ENCODE measurements at places on chromosomes 6 and 20.
A peak's percentile ranks its signal among the peaks of the same experiment; 100 is the strongest.

- DNase-seq: no peak
These were observed 148.0 kb downstream of the TMEM200A start for GRCh38 chr6:130513770-130514169.

DNA sequence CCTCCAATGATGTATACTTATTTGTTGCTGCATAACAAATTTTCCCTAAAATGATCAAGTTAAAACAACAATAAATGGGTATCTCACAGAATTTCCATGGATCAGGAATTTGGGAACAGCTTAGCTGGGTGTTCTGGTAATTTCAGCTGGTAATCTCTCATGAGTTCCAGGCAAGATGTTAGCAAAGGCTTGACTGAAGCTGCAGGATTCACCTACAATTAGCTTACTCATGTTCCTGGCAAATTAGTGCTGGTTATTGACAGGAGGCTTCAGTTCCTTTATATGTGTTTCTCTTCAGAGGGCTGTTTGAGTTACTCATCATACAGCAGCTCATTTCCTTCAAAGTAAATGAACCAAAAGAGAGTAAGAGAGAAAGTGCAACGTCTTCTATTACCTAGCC is 506.3 kb upstream of the IMPG1 start:
- no peak for DNase-seq

DNA sequence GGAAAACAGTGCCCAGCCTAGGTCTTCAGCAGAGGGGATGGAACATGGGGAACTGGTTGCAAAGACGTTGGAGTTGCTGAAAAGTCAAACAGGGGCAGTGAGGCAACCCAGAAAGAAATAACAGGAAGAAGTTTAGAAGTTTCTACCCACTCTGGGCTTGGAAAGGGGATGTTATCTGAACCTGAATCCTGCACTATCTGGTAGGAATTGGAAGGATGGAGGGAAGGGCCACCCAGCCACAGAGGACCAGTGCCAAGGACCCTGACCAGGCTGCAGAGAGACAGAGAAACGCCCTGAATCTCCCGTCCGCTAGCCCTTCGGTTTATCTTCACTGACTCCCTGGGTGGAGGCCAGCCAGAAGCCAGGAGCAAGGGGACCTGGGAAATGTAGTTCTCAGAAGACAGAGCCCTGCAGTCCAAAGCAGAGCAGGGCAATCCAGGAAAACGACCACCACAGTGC is 217.3 kb upstream of the RREB1 start:
- no peak for DNase-seq

- DNase-seq: no peak
These were observed 10.8 kb downstream of the SLC17A2 start for GRCh38 chr6:25919657-25920056.

GRCh38 chr6:16413399-16413798 is 175.0 kb downstream of the GMPR start:
- no peak for DNase-seq

DNA sequence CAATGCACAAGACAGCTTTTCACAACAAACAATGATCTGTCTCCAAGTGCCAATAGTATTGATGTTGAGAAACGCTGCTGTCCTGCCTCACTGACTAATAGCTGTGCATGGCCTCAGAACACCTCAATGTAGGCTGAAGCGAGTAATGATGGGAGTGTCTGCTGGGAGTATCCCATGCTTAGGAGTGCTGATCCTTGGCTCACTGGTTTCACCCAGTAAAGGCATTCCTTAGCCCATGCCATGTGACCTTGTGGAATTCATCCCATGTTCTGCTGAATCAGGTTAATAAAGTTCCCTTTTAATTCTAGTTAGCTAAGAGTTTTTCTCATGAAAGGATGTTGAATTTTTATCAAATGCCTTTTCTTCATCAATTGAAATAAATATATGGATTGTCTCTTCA is 3.8 kb upstream of the WFDC12 start:
- DNase-seq: no peak

DNA sequence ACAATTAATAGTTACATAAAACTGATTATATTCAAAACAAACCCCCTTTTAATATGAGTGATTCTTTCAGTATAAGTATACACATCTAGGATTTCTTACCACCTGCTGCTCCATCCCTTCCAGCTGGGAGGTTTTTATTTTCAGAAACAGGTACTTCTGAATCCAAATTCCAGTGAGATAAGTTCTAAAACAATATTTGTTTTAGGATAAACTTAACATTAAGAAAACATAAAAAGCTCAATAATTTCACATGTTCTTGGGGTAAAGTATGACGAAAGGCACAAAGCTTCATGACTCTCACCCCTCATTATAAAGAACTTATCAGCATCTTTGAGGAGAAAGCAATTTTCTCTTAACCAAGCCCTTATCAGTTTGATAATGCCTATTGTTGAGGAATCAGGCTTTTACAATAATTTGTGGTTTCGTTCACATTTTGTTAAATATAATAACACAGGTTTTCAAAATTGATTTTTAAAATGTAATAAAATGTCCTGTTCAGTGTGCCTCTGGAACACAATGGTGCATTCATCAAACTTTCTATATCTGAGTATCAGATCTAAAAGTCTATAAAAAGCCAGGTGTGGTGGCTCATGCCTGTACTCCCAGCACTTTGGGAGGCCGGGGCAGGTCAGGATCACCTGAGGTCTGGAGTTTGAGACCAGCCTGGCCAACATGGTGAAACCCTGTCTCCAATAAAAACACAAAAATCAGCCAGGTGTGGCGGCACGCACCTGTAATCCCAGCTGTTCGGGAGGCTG is 4.3 kb downstream of the FAM217A start:
- DNase-seq: no peak

DNA sequence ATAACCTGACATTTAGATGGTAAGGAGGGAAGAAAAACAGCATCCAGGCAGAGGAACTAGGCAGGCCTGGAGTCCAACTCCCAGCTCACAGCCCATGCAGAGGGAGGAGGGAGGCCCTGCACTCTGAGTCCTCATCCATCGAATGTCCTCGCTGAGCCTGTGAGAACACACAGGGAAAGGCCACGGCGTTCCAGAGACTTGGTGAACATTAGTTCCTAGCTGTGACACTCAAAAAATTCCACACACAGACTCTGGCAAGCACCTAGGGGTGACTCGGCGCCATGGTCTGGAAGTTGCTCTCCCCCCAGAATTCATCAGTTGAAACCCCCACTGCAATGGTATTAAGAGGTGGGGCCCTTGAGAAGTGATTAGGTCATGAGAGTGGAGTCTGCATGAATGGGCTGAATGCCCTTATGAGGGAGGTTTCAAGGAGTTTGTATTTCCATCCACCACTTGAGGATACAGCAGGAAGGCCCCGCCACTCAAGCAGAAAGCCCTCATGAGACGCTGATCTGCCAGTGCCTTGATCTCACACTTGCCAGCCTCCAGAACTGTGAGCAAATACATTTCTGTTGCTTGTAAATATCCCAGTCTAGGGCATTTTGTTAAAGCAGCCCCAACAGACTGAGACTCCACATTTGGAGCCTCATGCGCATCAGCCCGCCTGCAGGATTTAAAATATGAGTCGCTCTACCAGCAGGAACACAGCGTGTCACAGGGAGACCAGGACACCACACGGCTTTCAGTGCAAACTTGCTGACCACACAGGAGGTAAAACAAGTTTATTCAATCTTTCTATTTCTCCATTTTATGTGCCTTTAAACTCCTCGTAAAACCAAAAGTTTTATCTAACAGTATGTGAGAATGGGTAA is 73.9 kb downstream of the WDR27 start:
- DNase-seq: no peak

DNA sequence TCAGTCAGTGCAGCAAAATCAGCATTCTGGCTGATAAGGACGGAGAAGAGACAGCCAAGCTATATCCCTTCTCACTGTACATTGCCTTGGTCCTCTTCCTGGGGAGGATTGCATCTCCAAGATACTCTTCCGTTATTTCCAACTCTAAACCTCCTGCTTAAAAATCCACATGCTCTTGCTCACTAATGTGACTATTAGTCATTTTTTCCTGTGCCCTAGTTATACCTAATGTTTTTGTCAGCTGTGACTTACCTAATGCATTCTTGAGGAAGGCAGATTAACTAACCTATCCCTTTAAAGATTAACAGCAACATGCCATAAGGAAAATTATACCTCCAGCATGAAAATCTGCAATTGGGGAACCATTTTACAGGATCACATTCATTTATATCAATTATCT is 317.6 kb downstream of the BTBD9 start:
- no peak for DNase-seq

DNA sequence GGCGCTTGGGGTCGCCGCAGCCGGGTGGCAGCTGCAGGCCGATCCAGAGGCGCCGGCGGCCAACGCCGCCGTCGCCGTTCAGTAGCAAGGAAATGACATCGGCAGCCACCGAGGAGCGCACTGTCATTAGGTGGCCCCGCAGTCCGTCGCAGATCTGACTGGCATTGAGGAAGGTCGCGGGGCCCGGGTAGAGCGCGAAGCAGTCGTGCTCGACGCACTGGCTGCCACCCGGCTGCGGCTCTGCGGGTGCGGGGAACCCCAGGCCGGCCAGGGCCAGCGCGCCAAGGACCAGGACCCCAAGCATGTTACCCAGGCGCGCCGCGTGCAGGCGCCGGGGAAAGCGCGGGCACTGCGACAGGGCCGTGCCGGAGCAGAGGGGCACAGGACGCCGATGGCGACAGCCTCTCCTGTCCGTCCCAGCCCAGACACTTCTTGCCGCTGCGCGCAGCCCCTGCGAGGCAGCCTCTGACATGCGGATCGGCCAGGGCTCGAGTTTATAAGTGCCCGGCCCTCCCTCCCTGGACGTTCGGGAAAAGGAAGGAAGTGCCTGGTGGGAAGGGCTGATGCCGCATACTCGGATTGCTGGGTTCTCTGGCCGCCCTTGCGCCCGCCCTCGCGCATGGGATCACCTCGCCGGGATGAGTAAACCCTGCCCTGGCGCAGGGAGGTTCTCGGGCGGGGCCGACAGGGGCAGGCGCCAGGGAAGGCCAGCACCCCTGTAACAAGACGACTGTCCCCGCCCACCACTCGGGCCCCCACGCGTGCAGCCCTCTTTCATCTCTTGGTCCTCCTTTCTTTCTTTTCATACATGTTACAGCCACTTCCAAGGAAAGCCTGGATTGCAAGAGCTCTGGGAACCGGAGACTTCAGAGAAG is at the start of gene THBD:
Gene THBD (minus strand): TSS at position 472 of the 875 bp plus-strand sequence. CDS start 168 bp downstream, at position 304.
- DNase-seq: no peak

GRCh38 chr20:17536944-17537444 is 5.8 kb upstream of the BFSP1 start:
- DNase-seq: peak; percentile 22

DNA sequence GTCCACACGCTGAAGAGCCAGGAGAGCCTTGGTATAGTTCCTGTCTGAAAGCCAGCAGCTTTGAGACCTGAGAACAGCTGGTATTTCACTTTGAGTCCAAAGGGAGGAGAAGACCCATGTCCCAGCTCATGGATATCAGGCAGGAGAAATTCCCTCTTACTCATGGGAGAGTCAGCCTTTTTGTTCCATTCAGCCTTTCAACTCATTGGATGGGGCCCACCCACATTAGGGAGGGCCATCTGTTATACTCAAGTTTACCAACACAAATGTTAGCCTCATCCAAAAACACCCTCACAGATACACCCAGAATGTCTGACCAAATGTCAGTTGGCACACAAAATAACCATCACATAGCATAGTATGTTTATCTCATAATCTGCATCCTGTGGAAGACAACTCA is 80.1 kb downstream of the GMDS start:
- DNase-seq: no peak

DNA sequence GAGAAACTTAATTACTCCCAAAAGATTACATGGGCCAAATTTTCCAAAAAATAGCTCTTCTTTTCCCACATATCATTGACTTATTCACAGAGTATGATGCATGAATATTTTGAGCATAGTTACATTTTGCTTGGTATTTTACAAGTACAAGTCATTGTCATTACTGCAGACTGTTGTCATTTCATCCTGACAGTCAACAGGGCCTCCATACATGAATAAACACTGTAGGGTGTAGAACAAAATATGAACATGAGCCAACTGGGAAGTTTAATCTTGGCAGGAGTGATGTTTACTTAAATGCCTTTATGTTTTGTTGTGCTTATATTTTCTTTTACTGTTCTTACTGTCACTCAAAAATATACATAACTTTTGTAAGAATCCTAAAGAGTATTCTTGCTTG is 340.7 kb downstream of the ADGRB3 start:
- DNase-seq: no peak

DNA sequence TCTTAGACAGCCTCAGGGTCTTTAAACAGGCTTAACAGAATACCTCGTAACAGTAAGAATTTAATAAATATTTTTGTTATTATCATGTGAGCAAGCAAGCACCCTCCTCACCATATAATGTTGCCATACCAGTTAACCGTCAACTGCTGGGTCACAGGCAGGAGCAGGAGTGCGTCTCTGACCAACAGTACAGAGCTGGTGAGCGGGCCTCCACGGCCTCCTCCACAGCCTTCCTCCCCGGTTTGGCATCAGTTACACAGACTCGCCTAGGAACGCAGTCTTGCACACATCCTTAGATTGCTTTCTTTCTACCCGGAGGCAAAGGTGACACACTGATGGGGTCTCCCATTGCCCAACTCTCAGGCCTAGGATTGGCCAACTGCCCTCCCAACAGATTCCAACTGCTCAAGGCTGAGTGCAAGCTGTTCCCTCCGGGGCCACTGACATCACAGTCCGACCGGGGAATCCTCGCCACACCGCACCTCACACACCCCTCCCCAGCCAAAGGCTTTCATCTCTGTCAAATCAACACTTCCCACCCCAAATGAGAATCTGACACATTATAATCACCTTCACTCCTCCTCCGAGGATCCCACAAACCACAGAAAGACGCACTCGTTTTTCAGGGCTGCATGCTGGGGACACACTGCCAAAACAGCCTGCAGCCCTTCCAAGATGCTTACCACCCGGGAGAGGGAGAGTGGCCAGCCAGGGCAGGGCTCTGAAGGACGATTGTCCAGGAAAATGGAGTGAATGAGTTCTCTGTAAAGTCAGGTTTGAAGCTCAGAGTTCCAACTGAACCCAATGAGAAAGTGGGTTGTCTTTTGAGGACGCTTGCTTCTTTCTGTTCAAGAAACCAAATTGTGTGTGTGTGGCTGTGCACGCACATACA is 63.2 kb downstream of the PDE10A start:
- DNase-seq: no peak

DNA sequence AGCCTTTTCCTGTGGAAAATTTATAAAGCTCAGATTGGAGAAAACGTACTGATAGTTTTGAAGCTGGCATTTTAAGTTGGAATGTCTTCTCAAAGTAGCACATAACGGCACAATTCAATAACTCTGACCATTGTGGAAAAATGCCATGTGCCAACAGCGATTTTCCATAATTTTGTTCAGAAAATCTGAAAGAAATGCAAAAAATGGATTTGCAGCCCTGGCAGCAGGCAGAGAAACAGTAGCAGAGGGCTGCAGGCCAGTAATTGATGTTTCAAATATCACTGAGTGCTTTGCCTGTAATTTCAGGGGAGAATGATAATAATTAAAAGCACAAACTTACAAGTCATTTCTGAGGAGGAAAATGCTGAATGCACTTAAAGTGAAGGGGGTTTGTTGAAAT is 507.4 kb downstream of the MAFB start:
- DNase-seq: no peak
